ENCODE measurements at places on chromosomes 11 and 22.

DNA sequence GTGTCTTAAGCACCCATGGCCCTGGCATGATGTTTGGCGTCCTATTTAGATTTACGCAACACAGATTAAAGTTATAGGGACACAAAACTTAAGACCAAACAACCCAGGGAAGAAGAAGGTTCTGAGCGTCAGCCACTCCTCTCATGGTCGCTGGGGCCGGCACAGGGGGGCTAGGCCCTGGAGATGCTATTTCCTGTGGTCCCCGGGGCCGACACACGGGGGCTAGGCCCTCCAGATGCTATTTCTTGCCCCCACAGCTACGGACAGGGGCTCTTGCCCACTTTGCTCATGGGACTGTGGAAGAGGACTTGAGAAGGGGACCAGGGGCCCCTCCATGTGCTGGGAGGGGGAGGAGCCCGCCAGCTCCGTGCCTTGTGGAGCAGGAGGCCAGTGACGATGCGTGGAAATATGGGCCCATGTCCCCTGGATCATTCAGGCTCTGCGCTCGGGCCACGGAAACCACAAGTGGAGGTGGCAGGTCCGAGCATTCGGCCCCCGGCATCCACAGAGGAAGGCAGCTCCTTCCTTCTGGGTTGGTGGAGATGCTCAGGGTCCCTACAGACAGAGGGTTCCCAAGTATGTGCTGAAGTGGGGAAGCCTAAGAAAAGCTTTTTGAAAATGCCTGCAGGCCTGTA is 711.1 kb downstream of the BRD1 start:
- DNase-seq: no peak

DNA sequence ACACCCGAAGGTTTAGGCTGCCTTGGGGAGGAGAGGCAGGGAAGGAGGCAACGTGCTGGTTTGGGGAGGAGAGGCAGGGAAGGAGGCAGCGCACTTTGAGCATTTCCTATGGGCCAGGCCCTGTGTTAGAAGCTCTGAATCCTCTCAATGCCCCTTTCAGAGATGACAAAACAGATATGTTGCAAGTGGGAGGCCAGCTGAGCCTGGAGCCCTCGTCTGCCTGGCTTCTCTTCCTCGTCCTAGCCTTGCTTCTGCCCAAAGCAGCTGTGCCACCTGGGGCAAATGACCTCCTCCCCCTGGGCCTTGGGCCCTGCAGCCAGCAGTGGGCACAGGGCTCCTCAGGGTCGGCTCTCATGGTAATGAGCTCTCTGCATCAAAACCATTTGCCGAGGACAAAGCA is 15.3 kb upstream of the LRRC32 start:
- DNase-seq: no peak

GRCh38 chr11:118002541-118003423 is 16.6 kb downstream of the IL10RA start:
- no peak for DNase-seq

DNA sequence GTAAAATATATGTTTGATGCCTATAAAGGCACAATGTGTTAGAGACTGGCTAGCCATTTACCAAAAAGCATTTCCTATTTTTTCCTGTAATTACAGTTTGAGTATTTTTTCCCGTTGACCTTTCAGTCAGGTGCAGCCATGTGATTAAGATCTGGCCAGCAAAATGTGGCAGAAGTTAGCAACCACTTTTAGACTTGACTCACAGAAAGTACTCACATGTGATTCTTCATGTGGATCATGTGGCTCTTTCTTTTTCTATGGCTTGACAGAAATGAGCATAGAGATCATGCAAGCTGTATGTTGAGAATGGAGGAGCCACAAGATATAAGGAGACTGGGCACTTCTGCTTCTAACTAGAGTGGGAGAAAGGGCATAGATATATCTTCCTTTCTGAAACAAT is 27.3 kb upstream of the RAB38 start:
- no peak for DNase-seq

DNA sequence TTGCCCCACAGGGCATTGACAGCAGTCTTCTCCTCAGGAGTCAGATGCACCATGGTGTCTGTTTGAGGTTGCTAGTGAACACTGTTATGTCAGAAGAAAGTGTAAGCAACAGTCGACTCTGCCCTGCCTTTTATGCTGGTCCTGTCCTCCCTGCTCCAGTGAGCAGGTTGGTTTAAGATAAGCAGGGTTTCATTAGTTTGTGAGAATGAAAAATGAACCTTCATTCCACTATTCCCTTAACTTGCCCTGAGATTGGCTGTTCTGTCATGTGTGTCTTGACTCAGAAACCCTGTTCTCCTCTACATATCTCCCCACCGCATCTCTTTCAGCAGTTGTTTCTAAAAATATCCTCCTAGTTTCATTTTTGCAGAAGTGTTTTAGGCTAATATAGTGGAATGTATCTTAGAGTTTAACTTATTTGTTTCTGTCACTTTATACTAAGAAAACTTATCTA is at the start of gene HBD:
Gene HBD (minus strand): TSS at position 103 of the 454 bp plus-strand sequence. CDS start 50 bp downstream, at position 53.
- peak; percentile 4 for DNase-seq

- DNase-seq: peak; percentile 69
Observed at GRCh38 chr11:3627291-3627690, 14.5 kb downstream of the ART5 start.

All from HFFc6 (cell line).